ENCODE measurements at places on chromosomes 1 and 21.

DNA sequence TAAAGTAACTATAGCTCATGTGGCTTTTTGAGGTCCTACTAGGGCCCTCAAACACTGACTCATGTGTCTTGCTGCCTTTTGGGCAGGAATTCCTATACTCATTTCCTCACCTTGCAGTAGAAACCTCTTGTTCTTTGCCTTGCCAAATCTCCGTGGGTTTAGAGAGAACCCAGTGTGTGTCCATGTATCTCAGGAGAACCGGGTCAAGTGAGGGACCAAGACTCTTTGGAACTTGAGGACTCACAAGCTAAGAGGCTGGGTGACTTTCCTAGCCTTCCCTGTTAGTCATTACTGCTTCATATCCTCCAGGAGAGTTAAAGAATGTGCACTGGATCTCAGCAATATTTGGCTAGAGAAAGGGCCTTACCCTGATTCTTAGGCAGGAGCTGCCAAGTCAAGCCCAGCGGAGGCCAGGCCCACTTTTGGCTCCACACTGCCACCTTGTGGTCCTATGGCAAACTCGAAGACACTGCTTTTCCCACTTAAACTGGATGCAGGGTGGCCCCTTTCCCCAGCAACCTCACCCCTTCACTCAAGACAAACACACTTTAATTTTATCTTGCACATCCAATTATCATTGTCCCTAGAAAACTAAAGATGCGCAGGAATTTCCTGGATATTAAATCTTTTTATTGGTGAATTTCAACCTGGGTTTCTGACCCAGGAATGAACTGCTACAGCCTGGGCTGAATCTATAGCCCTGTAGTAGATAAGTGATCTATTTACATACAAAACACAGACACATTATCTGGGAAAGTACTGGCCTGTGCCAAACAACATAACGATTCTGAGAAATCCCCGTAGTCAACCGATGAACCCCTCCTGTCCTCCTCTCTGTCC lies 10.6 kb downstream of the AVPR1B start:
- peak; percentile 72 for DNase-seq

DNA sequence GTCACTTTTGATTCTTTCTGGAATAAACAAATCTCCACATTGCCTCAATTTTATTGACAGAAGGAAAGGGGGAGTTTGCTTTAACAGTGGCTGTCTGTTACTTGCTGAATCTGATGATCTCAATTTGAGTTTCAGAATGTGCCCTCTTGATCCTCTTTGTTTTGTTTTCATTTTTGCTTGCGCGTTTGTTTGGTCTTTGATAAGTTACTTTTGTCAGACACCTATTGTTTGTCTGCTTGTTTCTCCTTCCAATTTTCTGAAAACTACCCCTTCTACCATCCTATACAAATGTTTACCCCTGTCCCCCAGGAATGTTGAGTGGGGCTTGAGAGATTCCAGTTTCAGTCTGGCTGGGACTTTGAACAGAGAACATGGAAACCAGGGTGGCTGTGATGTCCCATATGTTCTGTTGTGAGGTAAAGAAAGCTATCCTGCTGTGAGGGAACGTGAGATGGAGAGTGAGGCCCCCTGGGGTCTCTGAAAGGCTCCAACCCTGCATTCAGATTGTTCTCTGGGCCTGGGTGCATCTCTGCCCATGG lies 11.8 kb upstream of the XCL2 start:
- no peak for DNase-seq

DNA sequence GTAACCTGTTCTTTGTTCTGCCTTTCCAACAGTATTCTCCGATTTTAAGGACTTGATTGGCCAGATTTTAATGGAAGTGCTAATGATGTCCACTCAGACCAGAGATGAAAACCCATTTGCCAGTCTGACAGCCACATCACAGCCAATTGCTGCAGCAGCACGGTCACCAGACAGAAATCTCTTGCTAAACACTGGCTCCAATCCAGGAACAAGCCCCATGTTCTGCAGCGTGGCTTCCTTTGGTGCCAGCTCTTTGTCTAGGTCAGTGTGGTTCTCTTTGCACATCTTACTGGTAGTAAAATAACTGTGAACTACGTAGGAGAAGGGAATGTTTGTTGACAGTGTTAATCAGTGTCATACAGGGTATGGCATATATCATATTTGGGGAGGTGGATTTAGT lies 72.7 kb downstream of the UBE4B start:
- no peak for DNase-seq

- DNase-seq, result peak; percentile 58
Measured at GRCh38 chr1:12600880-12601633, 17.0 kb downstream of the DHRS3 start.

- no peak for DNase-seq
Measured at GRCh38 chr1:221356693-221357092, 385.2 kb downstream of the DUSP10 start.

GRCh38 chr1:78325293-78325692 lies 165.5 kb upstream of the PTGFR start:
- no peak for DNase-seq

GRCh38 chr1:204621996-204622395 lies 63.5 kb downstream of the LRRN2 start:
- no peak for DNase-seq

GRCh38 chr21:28871388-28872010 lies 121.2 kb downstream of the LTN1 start:
- DNase-seq, result no peak

DNA sequence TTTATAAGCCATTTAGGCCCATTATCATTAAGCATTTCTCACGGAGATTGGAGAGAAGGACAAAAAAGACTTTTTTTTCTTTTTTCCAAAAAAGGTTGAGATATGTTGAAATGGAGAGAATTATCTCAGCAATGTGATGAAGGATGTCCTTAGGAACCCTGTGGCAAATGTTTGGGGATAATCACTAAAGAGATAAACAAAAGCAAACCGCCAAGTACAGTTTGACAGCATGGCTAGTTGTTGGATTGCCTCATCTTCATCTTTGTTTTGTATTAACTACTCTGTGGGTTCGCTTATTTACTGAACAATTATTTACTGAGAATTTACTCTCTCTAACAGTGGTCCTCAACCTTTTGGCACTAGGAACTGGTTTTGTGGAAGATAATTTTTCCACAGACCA lies 97.4 kb upstream of the HP1BP3 start:
- no peak for DNase-seq

DNA sequence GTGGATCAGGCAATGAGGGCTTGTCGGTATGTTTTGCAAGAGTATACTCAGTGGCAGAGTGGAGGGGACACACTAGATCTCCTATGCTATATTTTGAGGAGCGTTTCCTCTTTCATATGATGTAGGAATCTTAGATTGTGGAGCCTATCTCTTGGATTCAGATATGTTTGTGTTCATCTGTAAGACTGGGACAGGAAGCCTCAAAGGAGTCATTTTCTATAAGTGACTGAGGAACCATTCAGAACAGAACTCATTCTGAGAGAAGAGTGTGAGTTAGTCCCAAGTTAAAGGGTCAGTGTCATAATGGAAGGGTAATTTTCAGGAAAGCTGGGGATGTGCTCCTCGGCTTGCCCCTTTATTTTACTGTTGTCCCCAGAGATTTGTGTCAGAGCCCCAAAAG lies 107.7 kb downstream of the PTGS2 start:
- no peak for DNase-seq

All from CD4-positive, alpha-beta T cell (primary cell).